ENCODE measurements at places on chromosomes 12 and 14.
A peak's percentile ranks its signal among the peaks of the same experiment; 100 is the strongest.

GRCh38 chr12:11882301-11883019 lies 188.3 kb upstream of the BCL2L14 start:
- no peak for DNase-seq

DNA sequence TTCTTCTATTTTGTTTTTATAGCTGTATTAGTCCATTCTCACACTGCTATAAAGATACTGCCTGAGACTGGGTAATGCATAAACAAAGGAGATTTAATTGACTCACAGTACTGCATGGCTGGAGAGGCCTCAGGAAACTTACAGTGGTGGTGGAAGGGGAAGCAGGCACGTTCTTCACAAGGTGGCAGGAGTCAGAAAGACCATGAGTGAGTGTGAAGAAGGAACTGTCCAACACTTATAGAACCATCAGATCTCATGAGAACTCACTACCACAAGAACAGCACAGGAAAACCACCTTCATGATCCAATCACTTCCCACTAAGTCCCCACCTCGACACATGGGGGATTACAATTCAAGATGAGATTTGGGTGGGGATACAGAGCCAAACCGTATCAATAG lies 42.3 kb downstream of the ARMH4 start:
- no peak for DNase-seq

- DNase-seq, result no peak
Observed at GRCh38 chr14:101838476-101838875, 77.0 kb downstream of the PPP2R5C start.

- DNase-seq, result no peak
Observed at GRCh38 chr12:127742231-127742630, 524.7 kb upstream of the TMEM132C start.

DNA sequence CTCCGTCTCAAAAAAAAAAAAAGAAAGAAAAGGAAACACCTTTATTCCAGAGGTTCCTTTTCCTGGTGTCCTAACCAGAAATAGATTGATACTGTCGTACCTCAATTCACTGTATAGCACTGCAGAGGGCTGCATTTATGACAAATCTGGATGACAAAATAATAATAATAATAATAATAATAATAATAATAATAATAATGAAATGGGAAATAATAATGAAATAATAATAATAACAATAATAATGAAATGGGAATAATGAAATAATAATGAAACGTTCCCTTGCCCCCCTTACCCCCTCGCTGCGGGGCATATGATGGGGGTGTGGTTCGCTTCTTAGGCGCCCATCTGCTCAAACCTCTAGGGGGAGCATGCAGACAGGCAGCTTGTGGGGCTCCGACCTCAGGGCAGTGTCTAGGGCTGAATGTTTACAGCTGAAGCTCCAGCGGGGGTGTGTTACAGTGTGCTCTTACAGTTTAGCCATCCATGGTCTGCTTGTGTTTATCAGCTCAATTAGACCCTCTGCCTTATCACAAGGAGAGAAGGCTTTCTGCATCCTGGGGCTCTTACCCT lies 1088.3 kb upstream of the SEL1L start:
- DNase-seq, result no peak

- no peak for DNase-seq
Observed at GRCh38 chr12:9868311-9868801, 798 bp downstream of the CLEC2B start.

- DNase-seq, result peak; percentile 49
Observed at GRCh38 chr14:97218691-97219430, 421.7 kb downstream of the VRK1 start.

- DNase-seq, result no peak
Observed at GRCh38 chr12:100793182-100793581, 1.4 kb upstream of the ANO4 start.

GRCh38 chr14:36751106-36751505 lies 89.4 kb downstream of the PAX9 start:
- no peak for DNase-seq

- DNase-seq, result no peak
Observed at GRCh38 chr12:3252450-3252891, 175.3 kb downstream of the TSPAN9 start.
